A172 (cell line): ENCODE measurements at places on chromosomes 2 and 18. TPM values are rescaled to one million over a fixed set of nuclear protein-coding genes. Genes with fewer than 3 reads are reported as not detected.

- DNase-seq = no peak
Measured at GRCh38 chr18:78966793-78967106, 12.9 kb upstream of the SALL3 start.

DNA sequence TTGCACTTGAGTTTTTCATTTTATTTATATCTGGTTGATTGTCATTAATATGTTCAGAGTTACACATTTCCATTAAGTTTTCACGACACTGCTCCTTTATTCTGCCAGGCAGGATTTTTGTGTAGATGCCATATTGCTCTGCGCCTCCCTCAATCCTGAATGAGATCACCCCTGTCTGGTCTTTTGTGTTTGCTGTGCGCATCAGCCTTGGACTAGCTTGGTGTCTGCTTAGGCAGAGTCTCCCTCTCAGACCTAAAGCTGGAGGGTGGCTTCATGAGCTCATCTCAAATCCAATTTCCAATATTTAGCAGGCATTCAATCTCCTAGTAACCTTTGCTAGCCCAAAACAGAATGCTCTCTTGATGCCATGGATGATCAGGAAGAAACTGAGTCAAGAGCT, 137.4 kb downstream of the SMAD7 start:
- no peak for DNase-seq

GRCh38 chr2:202064171-202064880, 8.7 kb upstream of the KIAA2012 start:
- DNase-seq = peak; percentile 71

The PROC gene
- total RNA-seq = 2.7 and 2.8 TPM in 2 replicates

The RPRD1A gene
- total RNA-seq = 80.6 and 83.3 TPM in 2 replicates
